ENCODE measurements at places on chromosomes 7 and 10. TPM values are rescaled to one million over a fixed set of nuclear protein-coding genes. Genes with fewer than 3 reads are reported as not detected.

- DNase-seq, result no peak
- H3K4me1 ChIP-seq, result no peaks in the 10 kb centered on the region
- H3K27me3 ChIP-seq, result no peaks in the 10 kb centered on the region
- H3K4me3 ChIP-seq, result no peak overlapping the region
- no peaks in the 10 kb centered on the region for H3K36me3 ChIP-seq
- H3K27ac ChIP-seq, result no peak overlapping the region
These were observed 32.8 kb upstream of the TAS2R16 start for GRCh38 chr7:123028339-123028738.

GRCh38 chr7:107686816-107687387 lies 26.3 kb downstream of the SLC26A4 start:
- H3K36me3 ChIP-seq, result no peaks in the 10 kb centered on the region
- peaks cover 4% of the 10 kb centered on the region for H3K4me1 ChIP-seq
- no peak overlapping the region for H3K27ac ChIP-seq
- H3K4me3 ChIP-seq, result no peak overlapping the region
- H3K27me3 ChIP-seq, result peaks cover 8% of the 10 kb centered on the region

Gene EXOSC1
- 52.3 TPM for total RNA-seq

DNA sequence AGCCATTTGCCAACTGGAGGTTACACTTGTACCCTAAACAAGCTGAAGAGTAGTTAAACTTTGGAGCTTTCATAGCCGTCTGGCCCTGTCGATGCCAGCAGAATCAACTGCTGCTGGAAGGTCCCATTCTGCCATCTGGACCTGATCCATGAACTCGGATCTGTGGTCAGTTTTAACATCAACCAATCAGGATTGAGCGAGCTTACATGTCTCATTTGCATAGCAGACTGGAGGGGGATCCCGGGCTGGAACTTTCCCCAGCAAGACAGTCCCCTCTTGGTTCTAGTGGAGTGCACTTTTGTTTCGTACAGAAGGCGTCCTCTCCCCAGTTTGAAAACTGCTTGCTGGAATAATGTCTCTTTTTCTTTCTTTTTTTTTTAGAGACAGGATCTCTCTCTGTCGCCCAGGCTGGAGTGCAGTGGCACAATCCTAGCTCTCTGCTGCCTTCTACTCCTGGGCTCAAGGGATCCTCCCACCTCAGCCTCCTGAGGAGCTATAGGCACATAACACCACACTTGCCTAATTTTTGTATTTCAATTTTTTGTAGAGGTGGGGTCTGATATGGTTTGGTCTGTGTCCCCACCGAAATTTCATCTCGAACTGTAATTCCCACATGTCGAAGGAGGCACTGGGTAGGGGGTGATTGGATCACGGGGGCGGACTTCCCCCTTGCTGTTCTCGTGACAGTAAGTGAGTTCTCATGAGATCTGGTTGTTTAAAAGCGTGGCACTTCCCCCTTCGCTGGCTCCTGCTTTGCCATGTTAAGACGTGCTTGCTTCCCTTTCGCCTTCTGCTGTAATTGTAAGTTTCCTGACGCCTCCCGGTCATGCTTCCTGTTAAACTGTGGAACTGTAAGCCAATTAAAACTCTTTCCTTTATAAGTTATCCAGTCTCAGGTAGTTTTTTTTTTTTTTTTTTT lies 42.8 kb upstream of the SEPHS1 start:
- H3K36me3 ChIP-seq, result no peaks in the 10 kb centered on the region
- DNase-seq, result no peak
- H3K4me1 ChIP-seq, result no peaks in the 10 kb centered on the region

Gene CNTNAP2
- not detected for total RNA-seq

All from activated CD4-positive, alpha-beta T cell treated with anti-CD3 and anti-CD28 coated beads for 36 hours (primary cell).